Stimulated activated CD8-positive, alpha-beta memory T cell treated with anti-CD3 and anti-CD28 coated beads, Interleukin-4, amount 100 ng/mL, for 1 hour (primary cell): ENCODE measurements at places on chromosomes 4 and X.

DNA sequence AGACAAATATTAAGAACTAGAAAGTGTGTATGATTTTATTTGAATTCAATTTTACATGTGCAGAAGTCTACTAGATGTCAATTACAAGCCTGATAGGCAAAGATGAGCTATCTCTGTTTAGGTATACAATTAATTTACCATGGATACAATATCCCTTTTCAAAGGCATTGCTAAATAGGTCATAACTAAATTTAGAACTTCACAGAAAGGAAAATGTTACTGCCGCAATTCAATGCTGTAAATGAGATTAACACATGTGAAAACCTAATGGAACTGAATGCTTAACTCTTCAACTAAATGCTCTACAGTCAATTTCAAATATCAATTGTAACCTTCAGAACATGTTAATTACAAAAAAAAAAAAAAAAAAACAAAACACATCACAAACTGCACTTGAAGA is 14.6 kb downstream of the RAP2C start:
- no peak for DNase-seq

DNA sequence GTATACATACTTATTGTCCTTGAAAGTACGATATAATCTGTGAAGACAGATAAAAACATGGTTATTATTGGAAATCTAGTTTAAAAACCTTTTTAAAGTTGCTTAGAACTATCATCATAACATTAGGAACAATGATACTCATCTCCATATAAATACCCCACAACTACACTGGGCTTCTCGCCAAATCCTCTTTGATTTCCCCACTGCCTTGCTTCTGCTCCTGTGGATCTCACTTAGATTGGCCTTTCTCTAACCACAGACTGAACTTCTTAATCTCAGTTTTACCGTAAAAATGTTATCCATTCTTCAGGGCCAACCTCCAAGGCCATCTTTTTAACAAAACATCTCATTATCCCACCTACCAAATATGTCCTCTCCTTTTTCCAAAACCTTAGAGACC is 77.6 kb downstream of the PRKG2 start:
- no peak for DNase-seq

GRCh38 chr4:75289914-75290582 is 224.2 kb downstream of the RCHY1 start:
- no peak for DNase-seq

GRCh38 chr4:3813151-3814052 is 47.2 kb downstream of the ADRA2C start:
- no peak for DNase-seq

- DNase-seq = no peak
Observed at GRCh38 chr4:93719552-93719951, 109.0 kb upstream of the ATOH1 start.

- no peak for DNase-seq
Observed at GRCh38 chr4:147578593-147578992, 38.6 kb upstream of the TMEM184C start.

GRCh38 chr4:94420356-94420755 is 31.4 kb upstream of the PDLIM5 start:
- DNase-seq = no peak

DNA sequence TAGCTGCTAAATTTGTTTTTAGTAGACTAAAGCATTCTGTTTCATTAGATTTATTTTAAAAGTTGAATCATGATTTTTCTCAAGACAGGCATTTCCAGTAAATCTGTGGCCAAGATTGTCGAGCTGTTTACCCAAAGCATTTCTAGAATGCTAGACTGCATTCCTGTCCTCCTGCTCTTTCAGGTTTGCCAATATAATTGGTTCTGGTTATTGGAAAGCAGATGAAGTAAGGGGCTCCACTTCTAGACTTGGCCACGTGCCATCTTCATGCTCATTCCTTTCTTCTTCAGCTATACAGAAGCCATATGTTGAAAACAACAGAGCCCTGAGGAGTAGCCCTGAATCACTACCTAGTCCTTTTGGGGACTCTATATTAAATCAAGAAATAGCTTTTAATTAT is 62.5 kb downstream of the PGRMC2 start:
- no peak for DNase-seq
